Fibroblast of mammary gland (primary cell): ENCODE measurements at places on chromosomes 13 and 19.

DNA sequence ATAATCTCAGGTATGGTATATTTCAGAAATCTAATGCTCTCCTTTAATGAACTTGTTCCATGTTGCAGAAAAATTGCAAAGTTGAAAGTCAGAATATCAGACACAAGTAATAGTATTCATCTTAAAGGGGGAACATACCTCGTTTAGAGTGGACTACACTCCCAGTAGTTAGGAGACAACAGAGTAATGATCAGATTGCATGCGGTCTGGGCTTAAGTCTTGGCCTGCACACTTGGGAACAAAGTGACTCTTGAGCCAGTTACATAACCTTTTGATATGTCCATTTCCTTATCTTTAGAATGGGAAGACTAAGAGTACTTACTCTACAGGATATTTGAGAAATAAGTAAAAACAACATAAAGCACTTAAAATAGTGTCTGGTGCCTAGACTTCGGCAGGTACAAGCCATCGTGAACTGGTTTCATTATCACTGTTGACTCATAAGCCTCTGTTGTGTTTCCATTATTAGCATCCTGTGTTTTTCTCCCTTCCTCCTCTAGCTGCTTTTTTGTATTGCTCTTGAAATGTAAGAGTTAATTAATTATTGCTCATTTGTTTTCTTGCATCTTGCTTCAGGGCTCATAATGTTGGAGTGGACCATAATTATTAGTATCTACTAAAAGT lies 53.0 kb downstream of the DPY19L3 start:
- DNase-seq = no peak

DNA sequence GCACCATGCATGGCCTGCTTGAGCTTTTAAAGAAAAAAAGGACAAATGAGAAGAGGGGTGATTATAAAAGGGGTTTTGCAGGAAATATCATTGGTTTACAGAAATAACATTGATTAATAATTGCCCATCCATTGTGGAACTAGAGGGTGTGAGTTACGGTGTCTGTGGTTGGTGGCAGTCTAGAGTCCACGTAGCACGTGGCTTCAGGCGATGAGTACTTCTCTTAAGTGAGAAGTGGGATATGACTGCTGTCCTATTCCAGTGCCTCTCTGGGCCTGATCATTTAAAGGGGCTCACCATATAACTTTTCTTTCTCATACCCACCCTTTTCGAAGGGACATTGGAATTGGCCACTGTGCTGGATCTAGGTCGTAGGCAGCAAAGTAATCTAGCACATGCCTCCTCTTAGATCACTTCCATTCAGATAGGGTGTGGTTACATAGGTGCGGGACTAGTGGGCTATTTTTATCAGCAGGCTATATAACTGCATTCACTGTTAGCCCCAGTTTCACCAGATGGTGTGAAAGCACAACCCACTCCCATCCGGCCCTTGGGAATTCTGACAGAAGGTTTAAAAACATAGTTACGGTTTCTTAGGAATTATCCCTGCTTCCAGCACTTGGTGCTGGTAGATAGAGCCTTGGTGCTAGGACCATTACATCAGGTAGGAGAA lies 19.9 kb downstream of the PPP5C start:
- no peak for DNase-seq

GRCh38 chr19:10936661-10937084 lies 8.1 kb downstream of the TIMM29 start:
- DNase-seq = peak; percentile 83

DNA sequence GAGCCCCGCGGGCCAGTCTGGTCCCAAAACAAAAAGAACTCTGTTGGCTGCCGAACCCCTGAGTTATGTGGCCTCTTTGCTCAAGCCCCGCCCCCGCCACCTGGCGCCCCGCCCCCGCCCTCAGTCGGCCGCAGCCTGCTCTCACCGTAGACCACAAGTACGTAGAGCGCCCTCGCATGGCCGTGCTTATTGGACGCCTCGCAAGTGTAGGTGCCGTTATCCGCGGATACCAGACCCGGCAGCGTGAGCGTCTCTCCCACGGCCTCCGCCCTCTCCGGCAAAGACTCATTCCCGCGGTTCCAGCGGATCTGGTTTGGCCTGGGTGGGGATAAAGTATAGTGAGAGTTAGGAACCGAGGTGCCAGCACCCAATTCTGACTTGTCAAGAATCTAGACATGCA lies 5.5 kb upstream of the ZNF428 start:
- DNase-seq = peak; percentile 61

GRCh38 chr13:63636316-63636993 lies 2220.8 kb upstream of the PCDH20 start:
- no peak for DNase-seq

DNA sequence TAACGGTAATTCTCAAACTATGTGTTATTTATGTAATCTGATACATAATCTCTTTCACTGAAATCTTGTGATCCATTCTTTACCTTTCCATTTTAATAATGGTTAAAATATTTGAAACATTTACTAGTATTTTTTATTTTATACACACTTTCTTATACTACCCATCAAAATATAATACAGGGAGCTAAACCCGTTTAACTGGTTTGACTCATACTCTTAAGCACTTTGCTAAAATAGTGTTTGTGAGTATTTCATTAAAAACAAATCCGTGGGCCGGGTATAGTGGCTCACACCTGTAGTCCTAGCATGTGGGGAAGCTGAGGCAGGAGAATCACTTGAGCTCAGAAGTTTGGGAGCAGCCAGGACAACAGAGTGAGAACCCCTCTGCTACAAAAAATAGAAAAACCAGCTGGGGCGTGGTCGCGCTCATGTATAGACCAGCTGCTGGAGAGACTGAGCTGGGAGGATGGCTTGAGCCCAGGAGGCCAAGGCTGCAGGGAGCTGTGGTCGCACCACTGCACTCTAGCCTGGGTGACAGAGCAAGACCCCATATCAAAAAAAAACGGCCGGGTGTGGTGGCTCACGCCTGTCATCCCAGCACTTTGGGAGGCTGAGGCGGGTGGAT lies 43.8 kb upstream of the DCUN1D2 start:
- no peak for DNase-seq

DNA sequence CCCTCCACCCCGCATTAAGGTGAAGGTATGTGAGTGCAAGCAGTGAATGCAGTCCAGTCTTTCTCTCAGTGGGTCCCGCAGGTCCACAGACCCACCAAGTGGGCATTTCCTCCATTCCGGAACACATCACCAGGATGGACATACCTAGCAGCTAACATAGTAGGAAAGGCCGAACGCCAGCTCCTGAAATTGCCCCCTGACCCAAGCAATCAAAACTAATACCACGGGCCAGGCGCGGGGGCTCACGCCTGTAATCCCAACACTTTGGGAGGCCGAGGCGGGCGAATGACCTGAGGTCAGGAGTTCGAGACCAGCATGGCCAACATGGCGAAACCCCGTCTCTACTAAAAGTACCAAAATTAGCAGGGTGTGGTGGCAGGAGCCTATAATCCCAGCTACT lies 71.7 kb upstream of the VSTM2B start:
- DNase-seq = no peak

DNA sequence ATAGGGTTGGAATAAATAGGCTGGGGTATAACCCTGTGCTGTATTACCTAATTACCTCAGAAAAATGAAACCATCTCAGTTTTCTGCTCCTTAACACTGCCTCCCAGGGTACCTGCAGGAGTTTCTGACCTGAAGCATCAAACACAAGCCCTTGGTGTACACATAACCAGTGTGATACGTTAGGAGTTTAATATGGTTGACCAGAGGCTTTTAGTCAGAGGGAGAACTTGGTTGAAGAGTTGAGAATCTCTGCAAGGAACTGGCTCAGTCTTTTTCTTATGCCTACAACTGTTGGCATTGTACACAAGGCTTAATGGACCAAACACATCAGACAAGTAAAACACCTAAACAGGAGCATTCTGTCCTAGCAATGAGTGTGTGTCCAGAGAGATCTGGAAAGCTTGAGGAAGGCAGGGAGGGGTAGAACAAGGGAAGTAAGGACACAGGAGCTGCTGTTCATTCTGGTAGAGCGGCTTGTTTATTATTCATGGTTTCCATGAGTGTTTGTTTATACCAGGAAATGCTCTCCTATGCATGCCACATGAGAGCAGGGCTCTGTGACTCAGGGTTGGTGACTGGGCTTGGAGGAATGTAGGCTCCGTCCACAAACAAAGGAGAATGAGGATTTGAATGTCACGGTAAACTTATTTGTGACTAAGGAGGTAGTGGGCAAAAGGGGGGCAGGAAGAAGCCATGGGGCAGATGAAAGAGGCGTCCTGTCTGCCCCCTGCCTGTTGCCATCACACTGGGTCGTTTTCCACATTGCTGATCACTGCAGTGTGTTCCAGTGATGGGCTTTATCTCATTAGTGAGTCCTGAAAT lies 11.9 kb upstream of the SPATA13 start:
- DNase-seq = peak; percentile 98

DNA sequence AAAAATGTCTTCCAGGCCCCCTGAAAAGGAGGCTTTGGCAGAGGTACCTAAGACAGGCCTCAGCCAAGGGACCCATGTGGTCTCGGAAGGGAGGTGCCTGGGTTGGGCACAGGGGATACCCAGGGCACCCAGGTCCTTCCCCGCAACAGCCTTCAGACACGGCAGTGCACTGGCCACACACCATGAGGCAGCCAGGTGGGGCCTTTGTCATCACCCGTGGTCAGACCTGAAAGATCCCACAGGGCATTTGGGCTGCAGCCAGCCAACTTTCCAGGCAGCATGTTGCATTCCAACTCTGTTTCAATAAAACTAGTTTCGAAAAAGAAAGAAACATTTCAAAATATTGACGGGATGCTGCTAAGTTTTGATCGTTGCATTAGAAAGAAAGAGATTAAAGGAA lies 4.7 kb upstream of the TUBGCP3 start:
- no peak for DNase-seq

- DNase-seq = peak; percentile 34
Observed at GRCh38 chr19:1315470-1316166, 29.9 kb downstream of the EFNA2 start.

DNA sequence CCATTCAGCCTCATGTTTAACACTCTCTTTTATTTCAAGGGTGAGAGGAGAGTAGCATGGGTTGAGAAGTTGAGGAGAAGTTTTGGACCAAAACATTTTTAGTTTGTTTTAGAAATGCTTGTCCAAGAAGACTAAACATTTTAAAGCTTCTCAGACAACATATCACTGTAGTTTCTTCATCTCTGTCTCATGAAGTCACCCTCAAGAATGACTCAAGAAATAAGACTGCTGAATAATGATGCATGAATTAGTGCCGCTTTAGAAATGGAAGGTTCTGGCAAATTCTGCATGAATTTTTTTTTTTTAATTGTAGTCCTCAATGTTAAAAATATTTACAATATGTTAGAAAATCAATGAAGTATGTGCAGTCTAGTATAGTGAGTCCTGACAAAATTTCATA lies 422.7 kb upstream of the ARGLU1 start:
- DNase-seq = no peak

DNA sequence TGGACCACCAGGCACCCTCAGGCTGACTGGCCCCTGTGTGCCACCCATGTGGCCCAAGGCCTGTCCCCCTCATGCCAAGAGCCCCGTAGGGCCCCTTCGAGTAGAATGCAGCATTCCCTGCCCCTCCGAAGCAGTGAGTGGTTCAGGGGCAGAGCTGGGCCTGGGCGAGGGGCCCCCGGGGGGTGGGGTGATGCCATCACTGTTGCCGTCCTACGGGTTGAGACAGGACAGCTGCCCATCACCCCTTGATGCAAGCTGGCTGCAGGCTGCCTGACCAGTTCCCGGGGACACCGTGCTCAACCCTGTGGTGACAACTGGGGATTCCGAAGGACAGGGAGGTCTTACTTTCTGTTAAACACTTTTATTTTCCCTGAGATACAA lies 4.7 kb downstream of the SBNO2 start:
- DNase-seq = no peak

DNA sequence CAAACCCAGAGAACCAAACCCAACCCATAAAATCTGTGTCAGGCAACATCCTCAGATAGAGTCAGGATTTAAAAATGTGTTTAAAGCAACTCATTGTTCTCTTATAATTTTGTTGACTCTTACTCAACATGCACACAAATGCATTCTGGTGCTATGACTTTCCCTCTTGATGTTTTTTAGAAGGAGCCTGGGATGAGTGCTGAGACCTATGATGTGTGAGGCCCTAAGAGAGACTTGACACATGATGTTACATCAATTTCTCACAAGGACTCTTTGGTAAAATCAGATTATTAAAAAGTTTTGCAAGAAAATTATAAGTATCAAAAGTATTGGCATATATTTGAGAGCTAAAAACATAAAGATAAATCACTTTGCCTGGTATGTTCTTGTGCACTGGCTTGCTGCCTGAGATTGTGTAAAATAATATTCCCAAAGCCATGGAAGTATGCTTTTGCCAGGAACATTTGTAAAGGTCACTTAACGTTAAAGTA lies 173.9 kb downstream of the DCLK1 start:
- DNase-seq = peak; percentile 83

- DNase-seq = peak; percentile 64
Observed at GRCh38 chr19:18251587-18252369, 22.5 kb downstream of the IQCN start.

DNA sequence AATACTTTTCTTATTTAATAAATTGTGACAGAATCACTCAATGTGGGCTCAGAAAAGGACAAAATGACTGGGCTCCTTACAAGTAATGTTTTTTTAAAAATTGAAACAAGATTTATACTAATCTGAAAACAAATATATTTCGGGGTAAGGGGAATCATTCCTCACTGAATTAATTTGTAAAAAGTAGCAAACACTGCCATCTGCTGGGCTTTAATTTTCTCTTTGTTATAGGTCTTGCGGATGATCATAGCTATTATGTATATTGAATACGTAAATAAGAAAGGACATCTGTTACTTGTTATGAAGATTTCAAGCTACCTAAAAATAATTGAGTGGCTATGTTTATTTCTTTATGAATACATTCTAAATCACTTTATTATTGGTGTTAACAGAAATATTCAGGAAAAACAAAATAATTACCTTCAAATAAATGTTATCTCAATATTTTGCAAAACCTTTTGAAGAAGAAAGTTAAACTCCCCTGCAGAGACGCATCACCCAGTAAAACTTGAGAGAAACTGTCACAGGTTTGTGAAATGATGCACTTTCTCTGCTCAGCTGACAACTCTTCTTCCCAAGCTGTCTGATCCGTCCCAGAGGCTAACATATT lies 17.8 kb upstream of the ENOX1 start:
- DNase-seq = peak; percentile 89

- DNase-seq = no peak
Observed at GRCh38 chr19:51469162-51469561, 9.2 kb upstream of the CEACAM18 start.

GRCh38 chr19:39951065-39951650 lies 16.7 kb upstream of the FCGBP start:
- DNase-seq = no peak

GRCh38 chr13:114047358-114047881 lies 73.5 kb upstream of the C13orf46 start:
- DNase-seq = peak; percentile 48
